Cardiac atrium fibroblast (primary cell): ENCODE measurements at places on chromosomes 5 and 9. TPM values are rescaled to one million over a fixed set of nuclear protein-coding genes. Genes with fewer than 3 reads are reported as not detected.

WNT8A gene
- total RNA-seq: not detected in 2 replicates

KCNIP1 gene
- not detected in 2 replicates for total RNA-seq

TXNDC8 gene
- total RNA-seq: not detected in 2 replicates

EPB41L4B gene
- total RNA-seq: 0.90 and 1.8 TPM in 2 replicates

NREP gene
- total RNA-seq: 27.3 and 49.4 TPM in 2 replicates
